GM23248 (cell line): ENCODE measurements at places on chromosomes 1 and 21. TPM values are rescaled to one million over a fixed set of nuclear protein-coding genes. Genes with fewer than 3 reads are reported as not detected.
A peak's percentile ranks its signal among the peaks of the same experiment; 100 is the strongest.

HLCS gene
- total RNA-seq: 33.4 and 42.5 TPM in 2 replicates

ERICH3 gene
- not detected in 2 replicates for total RNA-seq

DRAXIN gene
- total RNA-seq: 0.11 TPM in 1 of 2 replicates, not detected in the other

DNA sequence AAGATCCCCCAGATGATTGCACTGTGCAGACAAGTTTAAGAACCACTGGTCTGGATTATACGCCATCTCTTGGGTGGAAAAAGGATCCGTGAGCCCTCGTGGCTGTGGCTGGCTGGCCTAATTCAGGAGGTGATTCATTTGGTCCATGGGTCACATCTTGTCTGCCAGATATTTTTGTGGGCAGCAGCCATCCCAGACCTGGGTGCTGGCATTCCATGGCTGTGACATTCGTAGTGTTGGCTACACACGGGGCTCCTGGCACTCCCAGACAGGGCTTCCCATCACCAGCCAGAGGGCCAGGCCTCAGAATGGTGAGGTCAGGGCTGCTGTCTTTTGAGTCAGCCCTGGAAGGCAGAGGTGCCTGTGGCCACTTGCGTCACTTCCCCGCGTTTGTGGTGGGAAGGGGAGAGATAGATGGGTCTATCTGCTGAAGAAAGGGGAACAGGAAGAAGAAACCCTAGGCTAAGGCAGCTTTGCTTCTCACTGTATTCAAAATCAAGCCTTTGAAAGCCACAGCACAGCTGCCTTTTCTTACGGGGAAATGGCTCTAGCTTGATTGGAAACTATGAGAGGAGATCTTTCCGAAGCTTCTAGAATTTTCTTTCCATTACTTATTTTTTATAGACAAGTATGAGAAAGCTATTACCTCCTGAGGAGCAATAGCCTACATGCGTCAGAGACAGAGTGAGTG lies 32.4 kb downstream of the EIF2D start:
- DNase-seq: peak; percentile 91

- no peak for DNase-seq
Observed at GRCh38 chr1:15014516-15014915, 139.0 kb upstream of the TMEM51 start.

DNA sequence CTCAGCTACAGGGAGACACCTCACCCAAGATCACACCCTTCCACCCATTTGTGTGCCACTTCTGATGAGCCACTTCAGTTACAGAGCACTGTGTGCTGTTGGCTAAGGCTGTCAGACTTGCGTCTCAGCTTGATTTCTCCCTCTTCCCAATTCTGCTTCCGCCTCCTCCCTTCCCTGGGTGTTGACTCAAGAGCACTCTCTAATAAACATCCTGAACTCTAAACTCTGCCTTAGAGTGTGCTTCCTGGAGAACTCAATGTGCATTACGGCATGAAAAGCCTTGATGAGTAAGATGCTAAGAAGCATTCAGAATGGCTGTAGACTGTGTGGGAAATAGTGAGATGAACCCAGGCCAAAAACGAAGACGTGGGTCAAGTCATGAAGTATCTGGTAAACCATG lies 54.9 kb upstream of the S1PR1 start:
- DNase-seq: no peak

DNA sequence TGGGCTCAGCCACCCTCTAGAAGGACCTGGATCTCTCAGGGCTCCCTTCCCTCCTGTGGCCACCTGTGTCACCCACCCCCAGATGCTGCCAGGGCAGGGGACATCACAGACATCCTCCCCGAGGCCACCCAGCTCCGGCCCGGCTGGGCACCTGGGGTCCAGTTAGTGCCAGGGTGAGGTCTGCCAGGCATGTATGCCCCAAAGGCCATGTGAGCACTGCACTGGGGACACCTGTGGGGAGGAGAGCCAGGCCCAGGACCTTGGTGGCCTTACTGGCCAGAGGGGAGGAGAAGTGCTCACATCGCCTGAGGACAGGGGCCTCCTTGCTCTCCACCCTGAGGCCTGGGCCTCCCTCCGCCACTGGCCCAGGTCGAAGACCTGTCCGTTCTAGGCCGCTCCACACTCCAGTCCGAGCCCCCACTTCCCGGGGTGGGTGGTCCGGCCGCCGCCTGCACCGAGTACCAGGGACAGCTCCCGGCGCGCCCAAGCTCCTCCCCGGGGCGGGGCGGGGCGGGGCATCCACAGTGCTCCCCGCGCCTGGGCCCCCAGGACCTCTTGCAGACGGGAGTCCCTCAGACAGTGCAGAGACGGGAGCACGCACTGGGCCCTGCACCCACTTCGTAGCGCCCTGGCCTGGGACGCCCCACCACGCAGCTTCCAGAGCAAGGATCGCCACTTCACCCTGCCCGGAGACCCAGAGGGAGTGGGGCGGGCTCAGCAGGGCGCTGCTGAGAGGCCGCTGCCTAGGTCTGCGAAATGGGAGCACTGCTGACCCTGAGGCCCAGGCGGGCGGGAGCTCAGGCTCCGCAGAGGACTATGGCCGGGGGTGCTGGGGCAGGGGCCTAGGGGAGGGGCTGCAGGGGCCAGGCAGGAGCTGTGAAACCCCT lies 34.3 kb upstream of the CCDC27 start:
- DNase-seq: peak; percentile 40

DNA sequence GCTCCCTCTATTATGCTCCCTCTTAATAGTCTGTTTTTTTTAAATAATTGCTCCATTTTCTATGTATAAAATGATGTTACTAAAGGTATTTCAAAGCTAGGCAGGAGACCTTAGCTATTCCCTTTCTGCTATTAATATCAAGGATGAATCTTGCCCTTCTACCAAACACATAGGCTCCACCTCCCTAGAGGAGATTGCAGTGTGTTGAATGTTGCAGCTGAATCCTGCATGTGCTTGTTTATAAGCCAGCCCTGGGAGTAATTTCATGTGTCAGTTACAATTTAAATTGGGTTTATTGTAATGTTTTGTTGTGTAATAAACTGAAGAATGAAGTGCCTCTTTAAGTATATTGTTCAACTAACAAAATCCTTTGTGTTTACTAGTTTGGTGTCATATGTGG lies 66.0 kb downstream of the TMEM200B start:
- no peak for DNase-seq

GRCh38 chr1:247304031-247304430 lies 27.6 kb downstream of the ZNF496 start:
- no peak for DNase-seq
